ENCODE measurements at places on chromosomes 3 and 15. TPM values are rescaled to one million over a fixed set of nuclear protein-coding genes. Genes with fewer than 3 reads are reported as not detected.

GRCh38 chr3:190446573-190447279 lies 3.0 kb downstream of the TMEM207 start:
- DNase-seq, result no peak

DNA sequence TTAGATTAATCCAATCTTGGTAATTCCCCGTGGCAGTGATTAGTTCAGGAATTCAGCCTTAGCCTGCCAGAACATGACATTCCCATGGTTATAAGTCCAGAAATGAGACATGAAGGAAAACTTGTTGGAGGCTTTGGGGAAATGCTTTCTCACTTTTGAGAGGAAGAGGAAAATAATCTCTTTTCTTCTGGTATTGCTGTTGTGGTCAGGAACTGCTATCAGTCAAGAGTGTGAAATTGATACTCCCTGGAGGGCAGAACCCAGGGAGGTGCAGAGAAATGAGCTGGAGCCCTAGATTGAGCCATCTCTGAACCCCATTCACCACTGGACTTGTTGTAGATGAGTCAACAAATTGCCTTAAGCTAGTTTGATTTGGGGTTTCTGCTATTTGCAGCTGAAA lies 38.6 kb upstream of the APH1B start:
- no peak for DNase-seq

GRCh38 chr15:67542420-67543347 lies at the start of gene MAP2K5:
Gene MAP2K5 (plus strand): TSS chr15:67542703. CDS start chr15:67543336, 633 bp downstream.
- peak; percentile 88 for DNase-seq

GRCh38 chr3:124249038-124249437 lies 257.1 kb upstream of the ROPN1 start:
- no peak for DNase-seq

- DNase-seq, result no peak
Observed at GRCh38 chr15:60021589-60022378, 17.7 kb downstream of the FOXB1 start.

DNA sequence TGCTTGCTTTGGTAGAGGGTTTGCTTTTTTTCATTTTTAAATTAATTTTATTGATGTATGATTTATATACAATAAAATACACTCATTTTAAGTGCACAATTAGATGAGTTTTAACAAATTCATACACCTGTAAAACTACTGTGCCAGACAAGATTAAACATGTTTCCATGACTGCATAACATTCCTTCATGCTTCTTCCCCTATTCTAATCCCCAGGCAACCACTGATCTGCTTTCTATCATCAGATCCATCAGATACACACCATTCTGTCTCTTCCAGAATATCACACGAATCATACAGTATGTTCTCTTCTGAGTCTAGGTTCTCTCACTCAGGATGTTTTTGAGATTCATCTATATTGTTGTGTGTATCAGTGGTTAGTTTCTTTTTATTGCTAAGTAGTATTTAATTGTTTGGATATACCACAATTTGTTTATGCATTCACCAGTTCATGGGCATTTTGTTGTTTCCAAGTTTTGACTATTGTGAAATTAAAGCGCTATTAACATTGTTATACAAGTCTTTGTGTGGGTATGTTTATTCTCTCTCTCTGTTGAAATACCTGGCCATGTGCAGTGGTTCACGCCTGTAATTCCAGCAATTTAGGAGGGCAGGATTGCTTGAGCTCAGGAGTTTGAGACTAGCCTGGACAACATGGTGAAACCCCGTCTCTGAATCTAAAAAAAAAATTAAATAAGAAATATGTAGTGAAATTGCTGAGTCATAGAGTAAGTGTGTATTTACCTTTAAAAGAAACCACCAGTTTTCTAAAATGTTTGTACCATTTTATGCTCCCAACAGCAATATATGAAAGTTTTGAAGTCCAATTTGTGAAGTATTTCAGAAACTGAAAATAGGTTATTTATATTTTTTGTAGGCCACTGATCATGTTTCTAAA lies 7.0 kb upstream of the TFG start:
- no peak for DNase-seq

DNA sequence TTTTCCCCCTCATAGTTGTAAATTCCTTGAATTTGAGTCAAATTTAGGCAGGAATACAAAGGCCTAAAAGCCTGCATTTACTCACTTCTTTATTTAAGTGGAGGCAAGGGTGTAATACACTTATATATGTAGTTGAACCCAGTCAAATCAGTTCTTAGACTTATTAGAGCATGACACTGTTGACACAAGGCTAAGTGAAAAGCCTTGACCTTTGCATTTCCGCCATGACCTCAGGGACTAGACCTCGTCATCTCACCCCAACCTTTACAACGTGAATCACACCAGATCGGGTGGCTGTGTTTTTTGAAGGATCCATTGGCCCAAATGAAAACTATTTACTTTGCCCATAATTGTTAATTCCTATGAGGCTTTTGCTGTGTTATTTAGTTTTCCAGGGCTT lies 774.4 kb downstream of the ROBO1 start:
- DNase-seq, result no peak

DNA sequence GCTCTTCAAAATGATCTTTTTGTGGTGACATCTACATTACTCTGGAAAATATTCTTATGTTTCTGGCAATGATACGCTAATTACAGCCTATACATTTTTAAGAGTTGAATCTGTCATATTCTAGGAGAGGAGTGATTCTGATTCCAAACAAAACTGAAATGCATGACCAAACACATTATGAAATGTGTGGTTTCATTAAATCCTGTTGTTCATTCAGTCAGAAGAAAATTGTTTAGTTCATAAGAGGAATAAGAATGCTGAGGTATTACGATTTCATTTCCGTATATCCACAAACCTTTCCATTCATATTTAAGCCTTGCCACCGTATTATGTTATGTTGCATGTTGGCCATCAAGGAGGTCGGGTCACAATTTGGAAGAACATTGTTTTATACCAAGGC lies 345.1 kb downstream of the FEZF2 start:
- no peak for DNase-seq

DNA sequence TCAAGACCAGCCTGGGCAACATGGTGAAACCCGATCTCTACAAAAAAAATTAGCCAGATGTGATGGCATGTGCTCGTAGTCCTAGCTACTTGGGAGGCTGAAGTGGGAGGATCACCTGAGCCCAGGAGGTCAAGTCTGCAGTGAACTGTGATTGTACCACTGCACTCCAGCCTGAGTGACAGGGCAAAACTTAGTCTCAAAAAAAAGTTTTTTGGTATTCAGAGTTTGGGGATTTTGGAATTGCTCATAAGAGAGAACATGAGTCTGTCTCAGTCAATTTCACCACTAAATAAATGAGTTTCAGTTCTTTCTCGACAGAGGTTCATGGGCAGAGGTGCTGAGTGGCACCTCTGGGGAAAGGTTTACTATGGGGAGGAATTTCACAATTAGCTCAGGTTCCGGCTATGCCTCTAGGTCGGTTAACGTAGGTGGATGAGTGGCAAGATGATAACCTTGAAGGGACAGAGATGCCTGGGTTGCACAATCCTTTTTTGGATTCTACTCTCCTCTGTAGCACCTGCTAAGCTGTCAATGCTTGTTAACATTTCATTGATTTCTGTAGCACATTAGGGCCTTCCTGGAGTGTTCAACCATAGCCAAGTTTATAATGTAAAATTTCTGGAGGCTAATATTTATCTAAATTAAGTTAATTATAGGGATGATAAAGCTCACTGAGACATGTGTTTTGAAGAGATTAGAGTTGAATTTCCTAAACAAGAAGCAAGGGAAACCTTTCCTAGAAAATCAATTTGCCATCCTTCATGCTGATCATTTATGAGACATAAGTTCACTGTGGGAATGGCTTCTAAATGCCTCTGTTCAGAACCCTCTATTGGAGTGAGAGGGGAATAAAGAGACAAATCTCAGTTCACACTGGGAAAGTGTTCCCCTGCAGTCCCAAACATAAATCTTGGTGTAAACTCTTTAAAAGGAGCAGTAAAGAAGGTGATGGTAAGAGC lies 37.4 kb upstream of the DCP1A start:
- DNase-seq, result no peak

HRH1 gene
- total RNA-seq, result 0.36 TPM

REC114 gene
- not detected for total RNA-seq

SLC2A2 gene
- total RNA-seq, result not detected

NANOGP8 gene
- not detected for total RNA-seq

TSC22D2 gene
- total RNA-seq, result 15.5 TPM

OR5H15 gene
- not detected for total RNA-seq

SERINC4 gene
- total RNA-seq, result 0.17 TPM
